ENCODE measurements at places on chromosomes 7 and 10.

GRCh38 chr10:76974017-76974691 is 663.5 kb downstream of the KCNMA1 start:
- DNase-seq: no peak

DNA sequence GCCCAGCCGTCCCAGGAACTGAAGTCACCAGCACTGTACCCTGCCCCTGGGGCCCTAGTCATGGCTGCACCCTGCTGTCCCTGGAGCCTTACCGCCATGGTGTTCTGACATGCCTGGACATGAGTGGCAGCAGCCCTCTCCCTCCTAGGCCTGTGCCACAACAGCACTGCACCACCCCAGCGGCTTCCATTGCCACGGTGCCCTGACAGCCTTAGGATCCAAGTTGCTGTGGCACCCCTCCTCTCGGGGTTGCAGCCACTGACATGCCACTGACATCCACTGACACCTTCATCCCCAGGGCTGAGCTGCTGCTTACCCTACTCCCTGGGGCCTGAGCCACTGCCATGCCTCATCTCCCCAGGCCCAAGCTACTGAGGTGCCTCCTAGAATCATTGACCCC is 39.6 kb upstream of the SHH start:
- no peak for DNase-seq

DNA sequence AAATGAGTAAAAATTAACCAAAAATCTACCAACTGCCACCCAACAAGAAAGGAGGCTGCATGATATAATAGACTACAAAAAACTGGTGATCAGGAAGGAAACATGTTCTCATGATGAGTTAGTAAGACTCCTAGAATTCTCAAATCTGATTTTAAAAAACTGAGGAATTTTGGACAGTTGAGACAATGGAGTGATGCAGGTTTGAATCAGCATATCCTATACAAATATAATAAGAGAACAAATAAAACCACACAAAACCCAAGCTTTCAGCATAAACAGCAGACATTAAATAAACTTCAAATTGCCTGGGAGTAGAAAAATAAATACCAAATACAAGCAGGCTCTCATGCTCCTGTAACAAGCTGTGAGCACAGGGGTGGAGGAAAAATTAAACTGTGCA is 57.8 kb downstream of the SLC25A40 start:
- DNase-seq: no peak

DNA sequence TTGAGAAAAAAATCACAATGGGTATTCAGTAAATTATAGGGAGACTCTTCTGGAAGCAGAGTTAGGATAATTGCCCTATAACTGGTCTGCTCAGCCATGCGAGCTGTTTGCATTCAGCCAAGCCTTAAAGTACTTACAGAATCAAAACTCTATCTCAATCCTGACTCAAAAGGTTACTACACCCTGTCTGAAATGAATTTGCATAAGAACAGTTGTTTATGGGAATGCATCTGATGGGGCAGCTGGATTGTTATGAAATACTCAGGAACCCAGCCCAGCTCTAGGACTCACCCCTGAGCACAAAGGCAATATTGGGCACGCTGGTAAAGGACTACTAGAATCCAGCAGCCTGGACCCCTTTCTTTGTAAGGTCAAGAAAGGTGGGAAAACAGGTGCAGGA is 38.8 kb downstream of the AKR1B15 start:
- DNase-seq: no peak

DNA sequence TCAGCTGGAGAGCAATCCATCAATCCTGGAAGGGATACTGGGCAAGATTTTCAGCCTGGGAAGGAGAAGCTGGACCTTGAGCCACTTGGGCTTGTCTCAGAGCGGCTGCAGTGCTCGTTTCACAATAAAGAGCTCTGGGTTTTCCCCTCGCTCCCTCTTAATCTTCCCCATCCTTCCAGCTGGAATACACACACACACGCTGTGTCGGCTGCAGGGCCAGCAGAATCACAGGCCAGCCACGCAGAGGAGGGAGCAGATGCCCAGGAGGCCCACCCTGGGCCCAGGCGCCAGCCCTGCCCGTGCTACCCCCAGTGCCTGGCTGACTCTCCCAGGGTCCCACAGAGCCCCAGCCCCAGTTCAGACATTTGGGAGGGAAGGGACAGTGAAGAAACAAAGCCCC is 255.1 kb downstream of the TNS3 start:
- no peak for DNase-seq

GRCh38 chr7:103292122-103292521 is 5.1 kb upstream of the PMPCB start:
- DNase-seq: no peak

Measured in activated T-cell treated with anti-CD3 and anti-CD28 coated beads, Interleukin-2, amount 50 U/mL, for 24 hours (primary cell).